NT2/D1 (cell line): ENCODE measurements at places on chromosomes 6 and 20.
A peak's percentile ranks its signal among the peaks of the same experiment; 100 is the strongest.

DNA sequence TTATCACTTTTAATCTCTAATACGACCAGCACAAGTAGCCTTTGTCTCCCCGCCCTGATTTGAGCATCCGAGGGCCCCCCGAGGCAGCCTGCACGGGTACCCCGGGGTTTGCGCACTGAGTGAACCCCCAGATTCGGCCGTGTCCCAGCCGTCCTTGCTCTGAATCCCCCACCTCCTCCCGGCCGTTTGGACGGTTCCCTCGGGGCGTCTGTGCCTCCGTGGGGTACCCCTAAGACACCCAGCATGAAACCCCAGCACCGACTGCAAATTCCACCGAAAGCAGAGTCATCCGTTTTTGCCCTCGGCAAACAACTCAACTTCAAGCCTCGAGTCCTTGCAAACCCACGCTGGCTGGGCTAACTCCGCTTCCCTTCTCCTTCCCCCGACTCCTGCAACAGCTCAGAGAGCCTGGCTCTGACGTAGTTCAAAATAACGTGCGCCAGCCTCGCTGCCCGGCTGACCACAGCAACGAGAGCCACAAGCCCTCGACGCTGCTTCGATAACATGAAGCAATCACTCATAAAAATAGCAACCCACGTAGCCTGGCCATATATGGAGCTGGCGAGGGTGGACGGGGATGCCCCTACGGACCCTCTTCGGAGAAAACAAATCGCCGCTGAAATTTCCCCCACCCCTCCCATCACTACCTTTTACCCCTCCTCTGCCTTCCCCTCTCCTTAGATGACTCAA lies 764 bp upstream of the SNAP25 start:
- no peak for DNase-seq

DNA sequence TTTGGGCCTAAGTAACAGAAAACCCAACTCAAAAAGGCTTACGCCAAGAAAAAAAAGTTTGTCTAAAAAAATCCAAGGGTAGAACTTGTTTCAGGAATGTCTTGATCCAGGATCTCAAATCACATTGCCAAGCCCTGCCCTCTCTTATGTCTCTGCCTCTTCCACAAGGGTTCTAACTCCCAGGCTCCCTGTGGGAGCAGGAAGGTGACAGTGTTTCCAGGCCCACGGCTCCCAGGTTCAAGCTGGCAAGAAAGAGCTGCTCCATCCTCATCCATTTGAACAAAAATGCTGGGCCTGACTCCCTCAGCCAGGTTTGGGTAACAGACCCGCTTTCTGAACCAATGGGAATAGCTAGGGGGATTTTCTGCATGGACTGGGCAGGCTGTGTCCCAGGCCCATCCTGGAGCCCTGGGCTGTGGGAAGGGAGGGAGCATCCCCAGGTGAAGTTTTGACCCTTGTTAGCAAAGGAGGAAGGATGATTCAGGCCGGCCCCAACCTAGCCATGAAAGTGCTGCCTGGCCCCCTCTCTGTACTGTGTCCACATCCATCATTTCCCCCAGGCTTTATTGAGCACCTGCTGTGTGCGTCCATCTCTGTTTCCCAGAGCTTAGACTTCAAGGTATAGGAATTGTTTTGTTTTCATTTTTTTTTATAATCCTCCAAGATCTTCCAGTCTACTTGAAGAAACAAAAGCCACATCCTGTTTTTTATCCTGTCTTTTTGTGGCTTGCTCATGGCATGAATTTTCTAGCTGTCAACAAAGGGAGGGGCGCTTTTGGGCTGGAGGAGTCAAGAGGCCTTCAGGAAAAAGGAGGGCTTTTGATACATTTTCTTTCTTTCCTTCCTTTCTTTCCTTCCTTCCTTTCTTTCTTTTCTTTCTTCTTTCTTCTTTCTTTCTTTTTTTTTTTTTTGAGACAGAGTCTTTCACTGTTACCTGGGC lies 159.8 kb downstream of the TFAP2C start:
- DNase-seq, result peak; percentile 33

- no peak for DNase-seq
Observed at GRCh38 chr6:54578261-54578660, 268.3 kb upstream of the FAM83B start.

- no peak for DNase-seq
Observed at GRCh38 chr20:19860737-19861136, 102.7 kb downstream of the RIN2 start.

DNA sequence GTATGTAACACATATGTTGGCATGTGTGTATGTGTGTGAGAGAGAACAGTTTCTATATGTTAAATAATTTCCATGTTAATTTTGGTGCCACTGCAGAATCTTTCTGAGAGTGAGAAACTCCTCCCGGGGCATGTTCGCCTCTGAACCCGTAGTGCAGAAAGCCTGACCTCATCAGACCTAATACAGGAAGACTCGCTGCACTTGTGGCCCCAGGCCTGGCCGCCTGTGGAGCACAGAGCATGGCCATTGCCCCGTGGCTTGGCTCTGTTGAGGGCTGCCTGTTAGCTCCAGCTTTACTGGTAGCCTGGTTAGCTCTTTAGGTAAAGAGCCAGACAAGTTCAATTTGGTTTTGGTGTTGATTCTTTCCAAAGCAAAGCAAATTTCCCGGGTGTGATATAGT lies 25.5 kb downstream of the FARS2 start:
- DNase-seq, result no peak

GRCh38 chr20:62880147-62880934 lies 18.7 kb upstream of the TCFL5 start:
- DNase-seq, result no peak

DNA sequence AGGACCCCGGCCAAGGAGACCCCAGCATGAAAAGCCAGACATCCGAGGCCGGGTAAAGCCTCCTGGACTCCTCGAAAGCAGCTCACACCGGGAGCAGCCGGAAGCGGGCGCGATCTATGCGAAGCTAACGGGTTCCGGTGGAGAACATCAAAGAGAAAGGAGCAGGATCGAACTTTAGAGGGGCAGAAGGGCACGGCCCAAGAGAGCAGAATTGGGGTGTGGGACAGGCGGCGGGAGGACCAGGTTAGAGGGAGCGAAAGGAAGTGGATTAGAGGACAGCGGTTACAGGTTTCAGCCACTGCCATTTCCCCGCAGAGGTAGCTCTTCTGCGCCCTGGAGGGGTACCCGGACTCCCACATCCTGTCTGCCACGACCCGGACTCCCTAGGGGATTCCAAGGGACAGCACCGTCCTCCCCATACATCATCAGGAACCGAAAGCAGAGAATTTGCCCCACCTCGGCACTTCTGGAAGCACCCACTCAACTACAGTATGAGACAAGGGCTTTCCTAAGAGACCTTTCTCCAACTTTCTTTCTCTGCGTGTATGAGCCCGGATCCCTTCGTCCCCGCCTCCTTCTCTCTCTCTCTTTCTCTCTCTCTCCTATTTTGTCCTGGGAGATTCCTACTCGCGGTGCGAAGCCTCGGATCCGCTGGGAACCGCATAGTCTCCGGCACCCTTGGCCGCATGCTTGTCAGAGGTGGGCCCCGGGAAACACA lies 507 bp upstream of the VGLL2 start:
- no peak for DNase-seq

DNA sequence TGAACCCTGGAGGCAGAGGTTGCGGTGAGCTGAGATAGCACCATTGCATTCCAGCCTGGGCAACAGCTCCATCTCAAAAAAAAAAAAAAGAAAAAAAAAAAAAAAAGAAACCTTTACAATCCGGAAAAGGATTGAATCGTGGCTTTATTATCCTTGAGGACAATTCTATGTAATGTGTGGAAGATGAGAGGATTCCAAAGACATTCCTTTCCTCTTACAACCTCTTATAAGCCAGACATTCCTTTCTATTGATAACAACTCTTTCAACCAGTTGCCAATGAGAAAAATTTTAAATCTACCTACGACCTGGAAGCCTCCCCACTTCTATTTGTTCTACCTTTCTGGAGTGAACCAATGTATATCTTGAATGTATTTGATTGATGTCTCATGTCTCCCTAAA lies 91.2 kb upstream of the EEF1E1 start:
- DNase-seq, result no peak

DNA sequence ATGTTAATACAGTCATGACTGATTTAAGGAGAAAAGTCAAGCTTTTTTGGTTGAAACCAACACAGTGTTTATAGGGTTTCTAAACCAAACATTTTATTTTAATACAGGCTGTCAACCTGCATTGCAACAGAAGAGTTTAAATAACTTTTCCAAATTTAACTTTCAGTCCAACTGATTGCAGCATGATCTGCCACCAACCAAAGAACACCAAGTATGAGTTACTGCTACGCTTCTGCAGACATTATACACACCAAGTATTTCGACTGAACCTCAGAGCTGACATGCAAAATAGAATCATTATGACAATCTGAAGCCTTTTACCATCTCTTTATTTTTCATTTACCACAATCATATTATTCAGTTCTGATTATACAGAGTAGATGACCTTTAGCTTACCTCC lies 151.2 kb upstream of the DST start:
- no peak for DNase-seq

GRCh38 chr6:89797317-89797716 lies 22.3 kb downstream of the MDN1 start:
- DNase-seq, result no peak

DNA sequence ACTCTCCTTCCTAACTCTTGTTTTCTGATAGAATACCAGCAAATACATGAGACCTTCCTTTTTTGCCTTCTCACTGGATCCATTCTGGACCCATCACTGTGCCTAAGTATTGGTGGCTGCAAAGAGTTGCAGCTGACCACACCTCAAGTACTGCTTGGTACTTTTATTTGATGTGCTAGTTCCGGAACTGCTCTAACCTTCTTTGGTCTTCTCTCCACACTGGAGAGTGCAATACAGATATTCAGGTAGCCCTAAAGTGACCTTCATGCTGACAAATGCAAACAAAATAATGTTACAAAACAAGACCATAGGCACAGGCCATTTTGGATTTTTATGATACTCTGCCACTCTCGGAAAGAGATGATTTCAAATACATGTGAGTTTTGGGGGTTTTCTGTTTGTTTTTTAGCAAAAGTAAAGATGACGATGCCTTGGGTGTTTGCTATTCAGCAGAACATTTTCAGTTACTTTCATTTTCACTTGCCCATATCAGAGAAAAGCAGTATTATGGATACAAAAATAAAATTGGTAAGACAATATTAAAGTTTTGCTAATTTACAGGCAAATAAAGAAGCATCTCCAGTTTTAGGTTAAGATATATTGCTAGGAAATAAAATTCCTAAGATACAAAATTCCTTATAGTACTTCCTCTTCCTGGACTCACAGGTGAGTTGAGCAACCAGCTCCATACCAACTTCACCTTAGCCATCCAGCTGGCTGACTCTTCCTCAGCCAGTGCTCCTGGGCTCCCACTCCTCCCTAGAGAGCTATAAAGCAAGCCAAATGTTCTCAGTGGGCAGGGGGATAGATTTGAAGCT lies 42.0 kb downstream of the PTPRK start:
- DNase-seq, result no peak

DNA sequence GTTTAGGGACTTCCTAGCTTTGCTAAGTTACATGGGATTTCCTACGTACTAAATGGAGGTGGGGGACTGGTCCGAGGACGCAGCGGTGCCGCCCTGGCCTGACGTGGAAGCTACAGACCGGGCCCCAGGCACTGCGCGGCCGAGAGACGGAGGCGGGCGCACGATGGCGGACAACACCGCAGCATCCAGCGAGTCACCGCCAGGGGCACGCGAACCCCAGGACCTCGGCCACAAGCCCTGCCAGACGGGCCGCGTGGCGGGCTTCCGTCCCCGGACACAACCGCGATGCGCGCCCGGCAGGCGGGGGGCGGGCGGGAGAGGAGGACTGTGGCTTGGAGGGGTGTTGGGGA lies 1516.9 kb upstream of the DEFB115 start:
- no peak for DNase-seq

- DNase-seq, result no peak
Observed at GRCh38 chr6:56691286-56691595, 48.6 kb upstream of the DST start.

GRCh38 chr20:57224641-57225138 lies 41.8 kb downstream of the BMP7 start:
- no peak for DNase-seq

DNA sequence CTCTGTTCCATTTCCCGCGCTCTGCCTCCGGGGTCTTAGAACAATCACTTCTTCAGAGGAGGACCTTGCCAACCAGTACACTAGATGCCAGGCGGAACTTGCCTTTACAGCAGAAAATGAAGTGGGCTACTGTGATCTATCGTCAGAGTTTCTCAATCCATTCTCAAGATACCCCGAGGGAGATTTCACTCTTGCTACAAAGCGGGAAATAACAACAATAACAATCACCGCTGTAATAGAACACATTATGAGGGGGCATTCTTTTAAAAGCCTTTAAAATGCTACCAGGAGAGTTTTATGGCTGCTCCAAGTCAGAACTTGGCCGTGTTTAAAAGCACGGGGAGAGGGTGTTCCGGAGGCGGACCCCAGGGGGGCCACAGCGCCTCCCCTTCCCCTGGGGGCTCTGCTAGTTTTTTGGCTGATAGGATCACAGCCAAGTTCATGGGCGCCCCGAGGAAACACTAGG lies 617.0 kb upstream of the AGPAT4 start:
- no peak for DNase-seq

GRCh38 chr20:33071198-33071597 lies 8.2 kb upstream of the BPIFB4 start:
- DNase-seq, result no peak

GRCh38 chr6:24106291-24106690 lies 19.7 kb upstream of the NRSN1 start:
- DNase-seq, result no peak

- DNase-seq, result no peak
Observed at GRCh38 chr20:45347297-45347935, 808 bp downstream of the SDC4 start.

GRCh38 chr6:116447052-116447451 lies 14.1 kb upstream of the CALHM6 start:
- DNase-seq, result no peak

DNA sequence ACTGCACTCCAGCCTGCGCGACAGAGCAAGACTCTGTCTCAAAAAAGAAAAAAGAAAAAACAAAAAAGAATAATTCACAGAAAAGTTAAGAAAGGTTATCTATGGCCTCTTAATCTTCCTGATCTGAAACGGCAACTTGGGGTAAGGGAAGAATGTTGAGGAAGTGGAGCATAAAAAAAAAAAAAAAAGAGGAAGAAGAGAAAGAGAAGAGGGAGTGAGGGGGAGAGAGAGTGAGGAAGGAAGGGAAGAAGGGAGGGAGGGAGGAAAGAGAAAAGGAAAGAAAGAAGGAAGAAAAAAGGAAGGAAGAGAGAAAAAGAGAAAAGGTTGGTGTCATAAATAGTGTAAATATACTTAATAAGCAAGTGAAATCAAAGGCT lies 68.9 kb upstream of the NCOA3 start:
- no peak for DNase-seq

DNA sequence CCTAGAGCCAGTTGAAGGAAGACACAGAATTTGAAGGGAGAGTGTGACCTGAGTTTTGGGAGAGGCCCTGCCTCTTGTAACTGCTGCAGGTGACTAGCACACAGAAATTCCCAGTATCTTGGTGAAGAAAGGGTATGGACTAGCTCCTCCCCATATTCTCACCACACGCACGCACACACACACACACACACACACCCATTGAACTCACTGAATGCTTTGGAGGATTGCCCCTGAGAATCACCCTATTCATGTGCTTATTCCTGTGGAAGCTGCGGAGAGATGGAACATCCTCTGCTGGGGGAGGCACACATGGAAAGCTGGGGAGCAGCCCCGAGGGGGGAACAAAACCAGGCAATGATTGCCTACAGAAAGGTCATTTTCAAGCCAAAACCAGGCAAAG lies 6.2 kb upstream of the LMBRD1 start:
- DNase-seq, result peak; percentile 57
